ENCODE measurements at places on chromosomes 3 and 15.

- DNase-seq = no peak
These were observed 10.9 kb upstream of the FAM107A start for GRCh38 chr3:58588030-58588614.

- no peak for DNase-seq
These were observed 93.6 kb upstream of the FAM174B start for GRCh38 chr15:92749216-92749615.

DNA sequence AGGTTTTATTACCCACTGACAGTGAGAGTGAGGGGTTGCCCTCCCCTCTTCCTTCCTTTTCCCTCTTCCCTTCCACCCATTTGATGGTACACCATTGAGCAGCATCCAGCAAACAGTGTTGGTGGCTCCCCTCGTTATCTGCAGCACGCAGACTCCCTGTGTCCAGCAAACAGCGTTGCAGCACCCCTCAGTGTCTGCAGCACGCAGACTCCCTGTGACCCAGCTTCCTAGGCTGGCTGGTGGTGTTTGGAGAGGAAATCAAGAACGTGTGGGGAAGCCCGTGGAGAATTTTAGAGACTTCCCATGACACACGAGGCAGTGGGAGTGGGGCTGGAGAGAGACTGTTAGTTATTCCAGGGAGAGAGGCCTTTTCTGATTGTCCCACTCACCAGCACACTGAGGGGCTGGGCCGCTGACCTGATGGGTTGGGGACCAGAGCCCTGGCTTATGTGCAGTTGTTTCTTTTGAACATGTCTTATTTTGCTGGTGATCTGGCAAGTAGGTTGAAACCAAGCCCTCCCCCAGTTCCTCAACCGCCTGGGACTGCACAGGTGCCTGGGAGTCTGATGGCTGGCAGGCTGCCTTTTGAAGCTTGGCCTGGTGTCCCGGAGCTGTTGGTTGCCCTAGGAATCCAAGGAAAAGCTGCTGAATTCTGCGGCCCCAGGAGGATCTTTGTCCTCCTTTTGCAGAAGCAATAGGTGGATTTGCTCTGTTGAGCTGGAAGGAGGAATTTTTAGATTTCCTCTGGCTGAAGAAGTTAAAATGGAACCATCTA is 19.0 kb downstream of the APBA2 start:
- DNase-seq = no peak

GRCh38 chr3:20095470-20095869 is 55.2 kb downstream of the KAT2B start:
- no peak for DNase-seq

DNA sequence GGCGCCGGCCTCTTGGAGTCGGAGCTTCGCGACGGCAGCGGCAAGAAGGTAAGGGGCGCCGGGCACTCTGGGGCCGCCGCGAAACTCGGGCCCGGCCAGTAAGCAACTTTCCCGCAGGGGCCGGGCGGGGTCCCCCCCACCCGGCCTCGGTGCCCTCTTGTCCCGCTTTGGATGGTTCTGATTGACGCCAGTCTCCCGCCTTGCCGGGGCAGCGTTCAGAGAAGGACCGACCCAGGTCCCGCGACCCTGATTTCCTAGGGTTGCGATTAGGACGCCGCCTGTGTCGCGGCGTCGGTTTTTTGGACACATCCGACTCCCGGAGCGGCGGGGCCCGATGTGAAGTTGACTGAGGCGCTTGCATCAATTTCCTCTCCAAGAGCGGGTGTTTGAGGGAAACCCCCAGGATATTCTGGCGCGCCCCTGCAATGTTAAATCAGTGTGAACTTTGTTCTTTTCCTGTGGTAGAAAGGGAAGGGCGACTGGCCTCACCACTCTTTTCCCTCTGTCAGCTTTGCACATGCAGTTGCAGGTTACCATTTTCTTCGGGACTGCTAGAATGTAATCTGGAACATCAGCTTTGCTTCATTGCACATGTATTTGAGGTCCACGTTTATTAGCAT is 755 bp downstream of the PDE8A start:
- DNase-seq = peak; percentile 36

GRCh38 chr3:67739851-67740250 is 85.4 kb upstream of the SUCLG2 start:
- no peak for DNase-seq

DNA sequence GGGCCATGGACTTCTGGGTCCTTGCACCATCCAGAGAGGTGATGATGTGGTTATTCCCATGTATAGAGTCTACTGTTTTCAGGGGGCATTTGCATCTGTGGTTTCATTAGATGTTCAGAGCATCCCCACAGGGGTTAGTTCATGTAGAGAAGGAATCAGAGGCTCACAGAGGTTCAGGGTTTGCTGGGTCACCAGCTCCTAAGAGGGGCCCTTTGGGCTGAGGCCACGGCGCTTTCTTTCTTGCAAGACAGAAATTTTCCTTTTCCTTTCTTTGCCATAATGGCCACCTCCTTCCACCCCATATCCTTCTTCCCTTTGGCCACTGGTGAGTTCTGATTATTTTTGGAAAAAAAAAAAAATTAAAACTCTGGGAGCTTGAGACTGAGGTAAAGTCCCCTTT is 62.3 kb downstream of the APBA2 start:
- no peak for DNase-seq

GRCh38 chr3:186320862-186321568 is 41.0 kb downstream of the DGKG start:
- no peak for DNase-seq

GRCh38 chr3:129415830-129416229 is 12.6 kb downstream of the EFCAB12 start:
- DNase-seq = no peak

DNA sequence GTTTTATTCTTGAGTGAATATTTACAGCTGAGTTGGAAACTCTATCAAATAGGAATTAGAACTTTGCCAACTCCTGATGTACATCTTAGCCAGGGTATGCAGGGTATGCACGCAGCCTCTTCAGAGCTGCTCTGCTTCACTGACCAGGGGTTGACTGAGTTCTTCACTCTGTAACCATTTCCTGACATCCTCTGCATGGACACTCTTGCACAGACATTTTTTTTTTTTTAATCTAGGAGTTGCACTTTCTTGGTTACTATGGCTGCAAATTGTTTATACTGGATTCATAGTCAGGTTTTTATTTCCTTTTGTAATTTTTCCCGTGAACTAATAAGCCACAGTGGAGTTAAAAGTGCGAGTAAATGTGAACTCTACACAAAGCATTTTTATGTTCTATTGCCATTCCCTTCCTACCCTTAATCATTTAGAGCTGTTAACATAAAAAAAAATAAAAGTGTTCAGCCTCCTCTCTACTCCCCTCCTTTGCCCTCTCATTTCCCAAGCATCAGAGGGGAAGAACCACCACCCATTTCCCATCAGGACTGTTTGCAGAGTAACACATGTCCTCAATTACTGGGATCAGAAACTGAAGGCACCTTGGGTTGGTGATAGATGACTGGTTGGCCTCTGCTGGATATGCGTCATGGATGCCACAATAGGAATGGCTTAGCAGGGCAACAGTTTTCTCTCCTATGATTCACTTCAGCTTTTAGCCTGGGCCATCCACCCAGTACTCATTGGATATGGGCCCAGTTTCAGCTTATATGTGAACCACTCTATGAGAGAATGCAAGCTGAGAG is 54.0 kb downstream of the DUT start:
- no peak for DNase-seq

DNA sequence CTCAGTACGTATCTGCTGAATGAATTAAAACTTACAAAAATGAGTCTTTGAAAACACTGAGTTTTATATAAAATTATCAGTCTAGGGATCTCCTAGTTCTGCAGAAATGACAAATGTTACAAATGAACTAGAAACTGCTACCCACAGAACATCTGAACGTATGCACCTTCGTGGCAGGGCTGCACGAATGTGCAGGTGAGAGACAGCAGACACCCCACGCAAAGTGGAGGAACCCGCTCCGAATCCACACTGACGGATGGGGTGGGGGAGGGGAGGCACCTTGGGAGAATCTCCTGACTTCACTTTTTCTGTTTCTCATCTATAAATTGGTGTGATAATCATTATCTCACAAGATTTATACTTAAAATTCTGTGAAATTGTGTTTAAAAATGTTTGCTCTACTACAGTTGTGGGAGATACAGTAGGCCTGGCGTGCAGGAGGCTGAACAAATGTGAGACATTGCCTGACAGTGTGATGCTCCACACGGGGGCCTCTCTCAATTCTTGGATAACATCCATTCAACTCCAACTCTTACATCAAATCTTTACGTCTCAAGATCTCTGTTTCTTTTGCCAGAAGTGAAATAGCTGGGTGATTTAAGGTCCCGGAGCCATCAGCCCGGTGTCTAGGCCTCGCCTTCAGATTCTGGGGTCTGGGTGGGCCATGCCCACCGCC is 86.9 kb downstream of the ATP10A start:
- no peak for DNase-seq

DNA sequence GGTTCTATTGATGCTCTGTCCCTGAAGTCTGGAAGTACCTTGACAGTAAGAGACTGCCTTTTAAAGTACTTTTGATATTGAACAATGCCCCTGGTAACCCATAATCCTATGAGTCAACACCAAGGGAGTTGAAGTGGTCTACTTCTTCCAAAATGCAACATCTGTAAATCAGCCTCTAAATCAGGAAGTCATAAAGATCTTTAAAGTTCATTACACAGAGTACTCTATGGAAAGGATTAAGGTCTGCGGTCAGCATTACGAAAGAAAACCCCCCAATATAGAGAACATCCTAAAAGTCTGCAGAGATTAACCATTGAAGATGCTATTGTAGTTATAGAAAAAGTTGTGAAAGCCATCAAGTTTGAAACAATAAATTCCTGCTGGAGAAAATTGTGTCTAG is 52.7 kb upstream of the CMC1 start:
- no peak for DNase-seq

DNA sequence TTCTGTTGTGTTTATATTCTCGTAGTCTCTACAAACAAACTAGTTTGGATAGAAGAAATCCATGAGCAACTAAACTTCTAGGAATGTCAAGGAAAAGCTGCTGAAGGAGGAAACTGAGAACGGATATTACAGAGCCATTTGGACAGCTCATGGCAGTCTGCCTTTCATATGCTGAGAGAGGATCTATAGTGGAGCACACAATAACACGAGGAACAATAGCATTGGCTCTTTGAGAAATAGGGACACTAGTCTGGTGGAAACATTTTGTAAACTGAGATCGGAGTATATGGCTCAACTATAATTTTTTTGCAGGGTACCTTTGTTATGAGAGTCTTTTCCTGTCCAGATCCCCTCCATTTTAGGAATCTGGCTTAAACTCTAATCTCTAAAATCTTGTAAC is 200.5 kb downstream of the CLSTN2 start:
- no peak for DNase-seq

- no peak for DNase-seq
These were observed 506.9 kb upstream of the ADAMTS9 start for GRCh38 chr3:65194744-65195143.

GRCh38 chr3:27356976-27357375 is 12.2 kb downstream of the NEK10 start:
- no peak for DNase-seq

DNA sequence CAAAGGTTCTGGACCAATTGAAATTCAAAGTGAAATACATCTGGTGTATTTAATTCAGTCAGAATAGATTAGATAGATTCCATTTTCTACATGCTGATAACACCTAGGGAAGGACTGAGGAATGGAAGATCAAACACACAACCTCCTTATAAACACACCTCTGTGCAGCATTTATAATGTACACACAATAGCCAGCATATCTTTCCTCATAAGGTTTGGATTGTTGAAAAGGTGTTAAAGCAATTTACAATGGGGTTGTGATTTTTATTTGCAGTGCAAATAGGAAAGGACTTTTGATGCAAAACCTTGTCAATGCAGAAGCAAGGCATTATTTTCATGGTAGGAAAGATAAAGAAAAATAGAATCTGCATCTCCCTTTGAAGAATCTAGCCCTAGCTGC is 448.9 kb upstream of the KCNMB2 start:
- DNase-seq = no peak

GRCh38 chr3:26614006-26614685 is 8.4 kb upstream of the LRRC3B start:
- DNase-seq = no peak

DNA sequence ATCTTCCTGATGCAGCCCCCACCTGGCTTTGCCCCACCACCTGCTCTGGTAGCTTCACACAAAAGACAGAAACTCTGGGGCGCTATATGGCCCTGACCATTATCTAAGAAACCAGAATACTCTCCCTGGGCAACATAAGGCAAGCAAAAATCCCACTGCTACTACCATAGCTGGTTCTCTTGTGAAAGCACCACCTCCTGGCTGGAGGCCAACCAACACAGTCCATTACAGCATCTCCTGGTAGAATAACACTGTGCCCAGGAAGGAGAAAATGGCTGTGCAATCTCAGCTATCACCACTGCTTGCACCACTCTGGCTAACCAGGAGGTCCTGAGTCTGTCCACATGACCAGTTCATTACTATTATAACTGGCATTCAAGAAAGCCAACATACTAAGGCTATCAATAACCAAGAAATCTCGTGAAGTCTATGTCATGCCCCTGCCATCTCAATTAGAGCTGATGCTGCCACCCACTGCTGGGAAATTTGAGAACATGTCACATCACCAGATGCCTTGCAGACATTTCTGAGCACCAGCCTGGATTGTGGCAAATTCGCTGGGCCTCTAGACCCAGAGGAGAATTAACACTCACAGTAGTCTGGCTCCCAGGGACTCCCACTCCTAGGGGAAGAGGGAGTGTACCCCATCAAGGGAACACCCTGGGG is 1114.8 kb downstream of the ROBO2 start:
- DNase-seq = no peak

DNA sequence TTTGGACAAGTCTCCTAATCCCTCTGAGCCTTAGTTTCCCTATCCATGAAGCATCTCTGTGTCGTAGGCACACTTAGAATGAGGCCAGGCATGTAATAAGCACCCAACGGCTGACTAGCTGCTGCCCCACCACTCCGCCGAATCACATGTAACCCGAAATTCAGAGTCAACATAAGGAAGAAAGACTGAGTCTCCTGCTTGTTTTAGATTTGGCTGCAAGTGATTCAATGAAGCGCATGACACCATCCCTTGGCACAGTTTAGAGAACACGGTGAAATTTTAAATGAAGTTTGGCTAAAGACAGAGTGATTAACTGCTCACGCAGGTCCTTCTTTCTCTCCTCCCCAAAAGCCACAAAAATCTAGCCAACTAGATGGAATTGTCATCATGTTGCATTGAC is 279.2 kb downstream of the TLE3 start:
- DNase-seq = no peak

- DNase-seq = no peak
These were observed 368.6 kb upstream of the ROPN1 start for GRCh38 chr3:124360563-124360962.

- DNase-seq = no peak
These were observed 260.7 kb downstream of the OPA1 start for GRCh38 chr3:193853511-193854219.

DNA sequence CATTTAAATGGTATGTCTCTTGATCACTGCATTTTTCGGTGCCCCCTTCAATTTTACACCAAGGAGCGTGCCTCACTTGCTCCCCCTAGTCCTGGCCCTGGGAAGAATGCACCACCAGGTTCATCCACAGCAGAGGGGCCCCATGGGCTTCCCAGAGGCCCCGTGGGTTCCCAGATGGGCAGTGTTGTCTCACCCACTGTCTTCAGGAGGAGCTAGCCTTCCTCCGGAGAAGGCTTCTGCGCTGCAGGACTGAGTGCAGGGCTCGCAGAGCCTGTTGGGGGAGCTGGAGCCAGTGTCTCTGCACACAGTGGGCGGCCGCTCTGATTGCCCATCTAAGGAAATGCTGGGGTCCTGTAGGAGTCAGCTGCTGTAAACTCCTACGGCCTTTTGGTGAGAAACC is 45.9 kb downstream of the POLR2M start:
- DNase-seq = no peak

GRCh38 chr3:184375747-184376461 is 2.1 kb downstream of the THPO start:
- no peak for DNase-seq

- no peak for DNase-seq
These were observed 4.7 kb downstream of the KBTBD13 start for GRCh38 chr15:65081270-65081669.

All from activated T-cell treated with anti-CD3 and anti-CD28 coated beads for 1 hour (primary cell).